Stimulated activated CD4-positive, alpha-beta T cell treated with anti-CD3 and anti-CD28 coated beads, Interleukin-15, amount 100 ng/mL, for 1 hour (primary cell): ENCODE measurements at places on chromosomes 5 and 9.

DNA sequence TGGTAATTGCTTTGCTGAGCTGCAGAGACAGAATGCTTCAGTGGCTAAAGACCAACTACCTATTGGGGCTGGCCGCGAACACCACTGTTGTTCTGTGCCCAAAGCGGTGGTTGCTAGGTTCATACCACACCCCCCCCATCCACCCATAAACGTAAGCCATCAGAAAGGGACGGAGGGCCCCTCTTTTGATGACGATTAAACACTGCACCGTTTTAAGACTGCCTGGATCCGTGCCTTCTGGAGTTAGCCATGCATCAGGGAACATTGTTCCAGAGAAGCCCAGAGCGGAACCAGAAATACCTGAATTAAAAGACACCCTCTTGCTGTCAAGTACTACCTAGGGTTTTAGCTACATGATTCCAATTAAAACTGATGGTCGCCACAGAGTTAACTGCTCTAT, 369.1 kb upstream of the DAP start:
- DNase-seq = no peak

GRCh38 chr5:543351-543750, 19.1 kb upstream of the SLC9A3 start:
- no peak for DNase-seq

DNA sequence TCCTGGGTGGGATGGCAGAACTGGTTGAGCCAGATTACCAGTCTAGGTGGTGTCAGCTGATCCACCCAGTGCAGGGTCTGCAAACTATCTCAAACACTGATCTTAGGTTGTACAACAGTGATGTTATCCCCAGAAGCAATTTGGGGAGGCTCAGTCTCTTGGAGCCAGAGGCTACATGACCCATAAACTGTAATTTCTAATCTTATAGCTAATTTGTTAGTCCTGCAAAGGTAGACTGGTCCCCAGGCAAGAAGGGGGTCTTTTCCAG, 5.3 kb upstream of the ZNF366 start:
- no peak for DNase-seq

GRCh38 chr9:98992885-98993569, 49.3 kb downstream of the COL15A1 start:
- no peak for DNase-seq

DNA sequence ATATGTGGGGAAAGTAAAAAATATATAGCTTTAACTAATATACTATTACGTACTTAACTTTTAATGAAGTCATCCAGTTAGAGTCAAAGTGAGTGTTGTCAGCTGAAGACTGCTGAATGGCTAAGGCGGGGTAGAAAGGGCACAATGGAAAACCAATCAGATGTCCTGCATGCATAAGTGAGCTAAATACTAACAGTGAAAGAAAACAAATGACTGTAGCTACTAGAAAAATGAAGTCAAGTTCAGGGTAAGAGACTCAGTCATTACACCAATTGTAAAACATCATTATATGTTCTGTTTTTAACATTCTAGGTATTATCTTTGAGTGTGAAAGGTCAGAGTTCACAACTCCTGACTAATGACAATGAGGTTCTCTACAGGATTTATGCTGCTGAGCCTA, 295.2 kb downstream of the ADGRV1 start:
- DNase-seq = no peak

DNA sequence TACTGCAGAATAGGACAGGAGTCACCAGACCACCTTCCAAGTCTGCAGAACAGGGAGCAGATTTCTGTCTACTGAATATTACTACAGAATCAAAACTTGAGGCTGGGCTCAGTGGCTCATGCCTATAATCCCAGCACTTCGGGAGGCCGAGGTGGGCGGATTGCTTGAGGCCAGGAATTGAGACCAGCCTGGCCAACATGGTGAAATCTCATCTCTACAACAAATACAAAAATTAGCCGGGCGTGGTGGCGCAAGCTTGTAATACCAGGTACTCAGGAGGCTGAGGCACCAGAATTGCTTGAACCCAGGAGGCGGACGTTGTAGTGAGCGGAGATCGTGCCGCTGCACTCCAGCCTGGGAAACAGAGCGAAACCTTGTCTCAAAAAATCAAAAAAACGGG, 710.8 kb upstream of the WWC1 start:
- no peak for DNase-seq

DNA sequence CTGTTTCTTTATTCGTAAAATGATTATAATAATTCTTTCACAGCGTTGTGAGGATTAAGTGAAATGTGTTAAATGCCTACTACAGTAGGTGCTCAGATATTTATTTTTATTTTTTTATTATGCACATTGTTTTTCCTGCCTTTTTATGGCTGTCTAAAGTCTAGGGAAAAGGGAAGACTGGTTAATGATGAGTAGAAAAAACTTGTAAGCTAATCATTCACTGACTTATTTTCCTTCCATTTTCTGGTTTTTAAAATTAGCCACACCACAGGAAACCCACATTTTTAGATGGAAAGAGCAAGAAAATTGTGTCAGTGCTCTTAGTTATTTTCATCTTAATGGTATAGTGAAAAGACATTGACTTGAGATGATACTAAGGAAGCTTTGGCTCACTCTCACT, 3.9 kb upstream of the PCYOX1L start:
- DNase-seq = no peak

- DNase-seq = no peak
These were observed 57.6 kb downstream of the MLLT3 start for GRCh38 chr9:20564650-20565049.

GRCh38 chr5:124801551-124801950, 55.1 kb upstream of the ZNF608 start:
- DNase-seq = no peak

- no peak for DNase-seq
These were observed 57.8 kb upstream of the LPAR1 start for GRCh38 chr9:111096051-111096450.

- DNase-seq = no peak
These were observed 205.1 kb downstream of the AUH start for GRCh38 chr9:91156451-91157234.

DNA sequence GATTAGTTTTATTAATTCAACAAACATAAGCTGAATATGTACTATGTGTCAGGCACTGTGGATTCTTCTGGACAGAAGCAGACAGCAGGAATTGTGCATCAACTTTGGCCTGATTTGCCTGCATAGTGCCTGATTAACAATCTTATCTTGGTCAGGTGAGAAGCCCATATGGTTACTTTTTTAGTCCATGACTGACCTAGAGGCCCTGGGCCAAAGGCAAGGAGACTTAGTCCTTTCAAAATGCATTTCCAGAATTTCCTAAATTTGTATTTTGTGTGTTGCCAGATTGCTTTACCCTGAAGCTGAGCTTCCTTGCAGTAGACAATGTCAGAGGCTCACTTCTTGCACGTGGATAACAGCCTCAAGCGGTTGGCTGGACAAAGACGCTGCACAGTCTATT, 286.7 kb downstream of the SPOCK1 start:
- DNase-seq = no peak

DNA sequence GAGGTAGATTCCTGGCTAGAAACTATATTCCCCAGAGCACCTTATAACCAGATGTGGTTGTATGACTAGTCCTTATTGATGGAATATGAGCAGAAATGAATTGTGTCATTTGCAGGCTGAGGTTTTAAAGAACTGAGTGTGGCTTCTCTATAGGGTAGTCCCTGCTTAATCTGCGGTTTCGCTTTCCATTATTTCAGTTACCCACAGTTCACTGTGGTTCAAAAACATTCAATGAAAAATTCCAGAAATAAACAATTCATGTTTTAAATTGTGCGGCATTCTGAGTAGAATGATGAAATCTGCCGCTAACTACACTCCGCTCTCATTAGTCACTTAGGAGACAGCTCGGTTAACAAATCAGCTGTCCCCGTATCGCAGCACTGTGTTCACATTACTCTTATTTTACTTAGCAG, 65.1 kb downstream of the ANKRD55 start:
- DNase-seq = no peak

DNA sequence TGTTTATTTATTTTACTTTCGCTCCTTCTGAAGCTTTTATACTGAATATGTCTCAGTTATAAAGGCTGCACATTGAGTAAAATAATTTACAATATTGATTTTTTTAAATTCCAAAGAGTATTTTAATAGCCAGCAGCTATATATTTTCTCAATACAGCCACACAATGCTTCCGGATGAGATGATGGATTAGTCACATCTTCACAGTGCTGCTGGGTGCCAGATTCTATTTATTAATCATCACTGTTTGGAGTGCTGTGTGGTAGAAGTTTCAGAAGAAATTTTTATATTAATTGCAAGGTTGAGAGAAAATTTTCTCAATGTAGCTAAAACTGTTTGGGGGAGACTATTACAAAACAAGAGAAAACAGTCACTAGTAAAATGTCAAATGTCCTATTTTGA, 989.8 kb downstream of the TLE4 start:
- DNase-seq = no peak

GRCh38 chr9:114852050-114852594, 46.3 kb upstream of the TNFSF15 start:
- DNase-seq = no peak

- DNase-seq = no peak
These were observed 305.4 kb upstream of the MSX2 start for GRCh38 chr5:174418809-174419539.

DNA sequence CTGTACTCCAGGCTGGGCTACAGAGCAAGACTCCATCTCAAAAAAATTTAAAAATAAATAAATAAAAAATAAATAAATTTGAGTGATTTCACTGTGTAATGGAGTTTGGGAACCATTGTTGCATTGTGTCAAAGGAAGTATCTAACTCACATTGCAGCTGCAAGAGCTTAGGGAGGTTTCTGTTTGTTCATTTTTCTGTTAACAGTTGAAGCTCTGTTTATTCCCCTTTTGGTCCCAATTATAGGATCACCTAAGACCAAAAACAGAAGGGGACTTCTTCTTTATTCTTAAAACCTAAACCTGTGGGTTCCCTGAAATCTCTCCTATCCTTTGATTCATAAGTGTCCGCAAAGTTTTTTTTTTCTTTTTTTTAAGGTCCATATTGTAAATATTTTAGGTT, 28.6 kb upstream of the PCAT7 start:
- no peak for DNase-seq

- no peak for DNase-seq
These were observed 27.5 kb upstream of the FRMPD1 start for GRCh38 chr9:37623267-37623666.
